ENCODE measurements at places on chromosomes 5 and 9.

- no peak for DNase-seq
Observed at GRCh38 chr5:27171761-27172261, 133.4 kb upstream of the CDH9 start.

- DNase-seq = no peak
Observed at GRCh38 chr5:154236011-154236410, 45.5 kb downstream of the GALNT10 start.

DNA sequence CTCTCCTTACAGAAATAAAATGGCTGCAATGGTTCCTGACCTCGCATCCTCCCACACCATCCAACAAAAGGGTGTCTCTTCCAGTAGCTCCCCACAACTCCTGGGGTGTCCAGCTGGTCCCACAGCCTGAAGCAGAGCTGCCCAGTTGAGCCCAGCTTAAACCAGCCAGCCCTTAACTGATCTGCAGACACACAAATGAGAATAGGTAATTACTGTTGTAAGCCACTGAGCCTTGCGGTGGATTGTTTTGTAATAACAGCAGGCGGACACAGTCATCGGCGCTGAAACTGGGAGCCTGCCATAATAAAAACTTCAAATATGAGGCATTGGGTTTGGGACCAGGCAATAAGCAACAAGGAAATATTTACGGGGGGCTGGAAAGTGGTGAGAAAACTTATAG is 10.4 kb upstream of the ZBTB43 start:
- DNase-seq = no peak

DNA sequence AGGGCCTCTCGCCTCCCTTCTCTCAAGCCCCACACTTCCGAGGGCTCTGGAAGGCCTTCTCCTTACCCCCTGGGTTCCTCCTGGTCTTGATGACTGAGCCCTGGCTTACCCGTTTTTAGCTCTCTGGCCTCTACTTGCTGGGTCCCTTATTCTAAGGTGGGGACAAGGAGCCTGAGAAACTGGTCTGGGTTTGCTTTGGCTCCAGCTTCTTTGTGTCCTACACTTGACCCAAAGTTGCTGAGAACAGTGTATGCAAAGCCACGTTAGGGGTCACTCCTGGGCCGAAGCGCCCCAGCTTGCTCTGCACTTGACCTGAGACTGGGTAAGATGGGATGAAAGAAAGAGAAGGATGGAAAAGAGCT is 788 bp downstream of the ZNF346 start:
- no peak for DNase-seq

GRCh38 chr5:135600152-135600570 is 21.4 kb upstream of the CXCL14 start:
- DNase-seq = no peak

- DNase-seq = no peak
Observed at GRCh38 chr5:74187757-74188156, 452.8 kb downstream of the ENC1 start.

DNA sequence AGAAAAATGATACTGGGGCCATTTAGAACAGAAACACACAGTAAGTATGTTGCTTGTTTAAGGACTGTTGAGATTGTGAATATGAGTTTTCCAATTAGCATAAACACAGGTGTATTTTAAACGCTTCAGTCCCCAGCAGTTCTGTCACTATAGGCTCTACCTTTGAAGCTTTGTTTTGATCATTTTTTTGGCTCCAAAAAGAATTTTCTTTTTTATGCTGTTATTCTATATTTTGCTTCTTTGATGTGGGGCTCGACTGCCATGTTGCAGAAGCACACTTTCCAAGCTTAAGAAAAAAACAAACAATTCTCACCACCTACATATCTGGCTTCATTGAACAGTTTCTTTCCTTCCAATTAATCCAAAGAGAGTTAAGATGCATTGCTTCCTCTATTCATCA is 131.0 kb upstream of the DMAC1 start:
- no peak for DNase-seq

DNA sequence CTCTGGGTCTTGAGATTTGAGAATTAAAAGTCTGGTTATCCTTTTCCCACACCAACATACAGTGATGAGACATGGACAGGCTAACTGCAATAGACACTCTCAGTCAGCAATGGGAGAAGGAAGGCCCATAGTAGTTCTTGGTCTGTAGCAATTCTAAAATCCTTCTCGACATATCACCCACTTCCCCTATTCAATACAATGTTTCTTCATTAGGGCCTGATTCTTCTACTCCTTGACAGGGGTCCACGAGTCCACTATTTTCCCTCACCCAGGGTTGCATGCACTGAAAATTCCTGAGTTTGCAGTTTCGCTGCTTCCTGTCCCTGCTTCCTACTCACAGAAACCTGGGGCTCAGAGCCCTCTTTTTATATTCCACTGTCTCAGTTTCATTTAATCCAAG is 402.8 kb downstream of the MAT2B start:
- DNase-seq = no peak

GRCh38 chr5:124962735-124963134 is 216.3 kb upstream of the ZNF608 start:
- no peak for DNase-seq

DNA sequence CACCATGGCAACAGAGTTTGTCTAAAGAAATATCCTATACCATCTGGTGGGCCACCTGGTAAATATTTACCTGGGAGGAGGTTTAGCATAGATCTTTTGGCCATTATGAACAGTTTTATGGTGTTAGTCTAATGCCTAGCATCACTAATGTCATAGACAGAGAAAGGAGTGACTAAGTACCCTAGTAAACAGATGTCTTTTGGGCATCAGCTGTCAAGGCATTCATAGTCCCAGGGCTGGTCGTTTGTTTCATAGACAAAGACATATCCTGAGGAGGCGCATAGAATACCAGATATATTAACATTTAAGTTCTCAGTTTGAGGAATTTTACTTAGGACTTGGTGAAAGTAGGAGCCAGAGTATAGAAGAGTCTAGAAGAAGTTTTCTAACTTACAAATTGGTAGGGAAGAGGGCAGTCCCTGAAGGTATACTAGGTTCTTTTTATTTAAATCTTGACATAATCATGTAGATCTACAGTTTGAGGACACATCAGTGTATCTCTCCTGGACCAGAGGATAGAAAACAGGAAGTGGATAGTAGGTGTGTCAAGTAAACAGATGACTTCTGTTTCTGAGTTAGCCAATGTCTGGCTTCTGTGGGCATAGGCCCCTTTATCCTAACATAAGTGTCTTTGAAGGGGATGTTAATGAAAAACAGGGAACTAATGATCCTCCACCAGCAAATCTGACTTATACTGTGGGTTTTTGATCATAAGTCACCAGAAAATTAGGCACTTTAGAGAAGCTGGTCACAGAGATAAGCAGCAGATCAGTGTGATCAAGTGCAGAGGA is 105.0 kb upstream of the PRSS3 start:
- no peak for DNase-seq

- DNase-seq = no peak
Observed at GRCh38 chr5:101942321-101942882, 353.7 kb downstream of the SLCO4C1 start.

DNA sequence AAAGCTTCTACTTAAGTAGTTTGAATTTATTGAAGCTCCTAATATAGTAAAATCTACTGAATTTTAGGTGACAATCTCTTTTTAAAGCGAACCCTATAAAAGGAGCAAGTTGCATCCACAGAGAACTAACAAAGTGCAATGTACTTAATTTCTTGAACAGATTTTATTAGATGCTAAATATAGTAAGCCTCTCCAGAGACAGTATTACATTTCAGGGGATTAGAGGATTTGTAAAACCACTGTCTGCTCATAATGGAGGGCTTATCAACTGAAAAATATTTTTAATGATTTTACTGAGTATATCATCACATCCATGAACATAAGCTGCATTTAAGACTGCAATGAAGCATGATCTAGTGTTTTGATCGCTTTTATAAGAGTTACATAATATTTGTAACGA is 230.0 kb upstream of the EFNA5 start:
- no peak for DNase-seq

DNA sequence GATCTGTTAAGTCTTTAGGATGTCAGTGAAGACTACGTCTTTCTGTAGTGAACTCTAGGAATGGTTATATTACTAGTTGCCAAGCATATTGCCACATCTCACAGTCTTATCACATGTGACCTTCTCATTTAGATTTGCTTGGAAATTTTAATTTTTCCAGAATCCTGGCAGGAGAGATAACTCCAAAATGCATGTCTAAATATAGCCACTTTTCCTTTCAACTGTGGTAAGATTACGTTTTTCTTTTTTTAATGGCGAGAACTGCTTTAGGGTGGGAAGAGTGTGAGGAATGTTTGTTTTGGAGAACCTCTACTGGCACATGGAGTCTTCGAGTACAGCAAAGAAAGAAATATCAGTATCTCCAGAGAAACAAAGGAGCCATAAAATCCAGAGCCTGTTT is 91.7 kb upstream of the ADAMTSL1 start:
- no peak for DNase-seq

DNA sequence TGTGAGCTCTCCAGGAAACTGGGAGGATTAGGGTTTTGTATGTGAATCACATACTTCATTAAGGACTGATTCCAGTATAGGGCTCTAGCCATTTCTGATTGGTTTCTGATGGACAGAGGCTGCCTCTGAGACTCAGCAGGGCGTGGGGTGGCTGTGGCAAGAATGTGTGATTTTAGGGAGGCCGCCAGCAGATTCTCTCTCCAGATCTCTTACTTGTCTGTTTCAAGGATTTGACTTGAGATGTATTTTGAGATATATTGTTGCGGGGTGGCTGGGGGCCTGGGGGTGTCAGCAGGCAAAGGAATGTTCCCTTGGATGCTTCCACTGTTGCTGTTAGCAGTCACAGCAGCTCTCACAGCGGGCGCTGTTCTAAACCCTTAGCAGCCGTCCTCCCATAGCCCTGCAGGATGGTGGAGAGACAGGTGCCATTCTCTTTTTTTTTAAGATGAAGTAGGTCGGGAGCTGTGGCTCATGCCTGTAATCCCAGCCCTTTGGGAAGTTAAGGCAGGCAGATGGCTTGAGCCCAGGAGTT is 8.0 kb upstream of the HNRNPAB start:
- no peak for DNase-seq

- DNase-seq = no peak
Observed at GRCh38 chr5:96712100-96712746, 50.0 kb downstream of the CAST start.

DNA sequence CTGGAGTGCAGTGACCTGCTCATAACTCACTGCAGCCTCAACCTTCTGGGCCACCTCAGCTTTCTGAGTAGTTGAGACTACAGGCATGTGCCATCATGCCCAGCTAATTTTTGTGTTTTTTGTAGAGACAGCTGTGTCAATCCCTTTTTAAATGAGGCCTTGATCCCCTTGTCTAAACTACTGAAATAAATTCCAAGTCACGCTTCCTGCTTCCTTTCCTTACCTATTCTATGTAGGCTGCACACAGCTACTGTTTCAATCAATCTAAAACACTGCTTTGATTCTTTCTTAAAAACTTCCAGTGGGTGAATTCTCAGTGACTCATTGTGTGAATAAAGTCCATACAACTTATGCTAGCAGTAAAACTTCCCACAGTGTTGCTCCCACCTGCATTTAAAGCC is 2.9 kb upstream of the C7 start:
- DNase-seq = no peak

DNA sequence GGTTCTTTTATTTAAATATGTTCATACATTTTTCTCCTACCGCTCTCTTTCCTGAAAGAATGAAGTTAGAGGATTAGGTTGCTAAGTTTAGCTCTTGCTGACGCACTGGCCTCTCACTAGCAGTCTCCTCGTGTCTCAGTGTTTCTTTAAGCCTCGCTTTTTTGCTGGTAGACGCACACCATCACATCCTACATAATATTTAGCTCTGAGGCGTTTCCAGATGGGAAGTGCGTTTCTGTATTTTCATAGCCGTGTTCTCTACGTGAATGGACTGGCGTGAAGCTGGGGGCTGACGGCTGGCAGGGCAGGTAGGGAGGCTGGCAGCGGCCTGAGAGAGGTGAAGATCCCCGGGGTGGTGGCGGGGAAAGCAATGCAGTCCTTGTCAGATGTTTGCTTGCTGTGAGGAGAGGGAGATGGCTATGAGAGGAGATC is 79.2 kb upstream of the SPRY4 start:
- DNase-seq = no peak

DNA sequence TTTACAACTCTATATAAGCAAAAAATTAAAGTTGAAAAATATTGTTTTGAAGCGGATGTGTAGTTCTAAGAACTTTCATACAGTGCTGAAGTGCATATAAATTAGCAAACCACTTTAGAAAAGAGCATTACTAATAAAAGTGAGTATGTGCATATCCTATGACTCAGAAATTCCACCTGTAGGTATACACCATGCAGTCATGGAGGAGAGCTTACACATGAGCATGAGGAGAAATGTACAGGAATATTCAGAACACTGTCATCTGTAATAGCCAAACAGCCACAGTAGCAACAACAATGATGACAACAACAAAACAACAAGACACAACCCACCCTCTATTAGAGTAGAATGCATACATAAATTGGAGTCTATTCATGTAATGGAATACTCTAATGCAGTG is 138.2 kb upstream of the ARRDC3 start:
- no peak for DNase-seq

GRCh38 chr5:169706758-169707450 is 69.8 kb downstream of the DOCK2 start:
- no peak for DNase-seq

GRCh38 chr5:125085797-125086505 is 339.5 kb upstream of the ZNF608 start:
- no peak for DNase-seq

DNA sequence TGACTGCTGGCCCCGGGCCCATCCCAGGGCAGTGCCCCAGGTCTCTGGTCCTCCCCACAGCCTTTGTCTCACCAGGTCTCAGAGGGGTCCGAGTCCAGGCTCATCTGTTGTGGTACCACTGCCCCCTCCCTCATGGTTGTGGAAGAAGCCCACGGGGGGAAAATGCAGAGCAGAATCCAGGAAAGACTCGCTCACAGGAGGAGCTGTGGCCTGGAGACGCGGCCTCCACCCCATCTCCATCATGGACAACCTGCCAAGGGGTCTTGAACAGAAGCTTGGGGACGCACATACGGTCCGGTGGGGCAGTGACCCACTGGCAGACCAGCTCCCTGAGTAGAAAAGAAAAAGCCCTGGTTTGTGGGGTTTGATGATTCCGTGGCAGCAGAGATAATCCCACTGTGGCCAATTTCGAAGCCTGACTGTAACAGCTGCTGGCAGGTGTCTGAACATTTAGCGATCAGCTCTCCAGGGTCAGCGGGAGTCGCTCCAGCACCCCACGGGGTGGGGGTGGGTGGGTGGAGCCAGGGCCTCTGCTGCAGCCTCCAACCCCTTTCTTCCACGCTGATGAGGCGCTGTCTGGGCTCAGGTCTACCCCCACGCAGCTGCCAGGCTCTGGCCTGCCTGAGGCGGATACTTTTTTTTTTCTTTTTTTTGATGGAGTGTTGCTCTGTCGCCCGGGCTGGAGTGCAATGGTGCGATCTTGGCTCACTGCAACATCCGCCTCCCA is 1.9 kb upstream of the GRIN1 start:
- no peak for DNase-seq

GRCh38 chr5:1174122-1174936 is 27.1 kb upstream of the SLC6A19 start:
- DNase-seq = peak; percentile 65

- no peak for DNase-seq
Observed at GRCh38 chr5:156667616-156668015, 182.5 kb upstream of the PPP1R2B start.

GRCh38 chr5:150574818-150575547 is 65.5 kb upstream of the SYNPO start:
- DNase-seq = no peak

- no peak for DNase-seq
Observed at GRCh38 chr9:20307621-20308020, 314.7 kb downstream of the MLLT3 start.

Data from fibroblast of the conjunctiva (primary cell).